ENCODE measurements at places on chromosomes 7 and 10.
A peak's percentile ranks its signal among the peaks of the same experiment; 100 is the strongest.

GRCh38 chr7:54778696-54779540 is 19.9 kb upstream of the SEC61G start:
- peak; percentile 62 for DNase-seq

DNA sequence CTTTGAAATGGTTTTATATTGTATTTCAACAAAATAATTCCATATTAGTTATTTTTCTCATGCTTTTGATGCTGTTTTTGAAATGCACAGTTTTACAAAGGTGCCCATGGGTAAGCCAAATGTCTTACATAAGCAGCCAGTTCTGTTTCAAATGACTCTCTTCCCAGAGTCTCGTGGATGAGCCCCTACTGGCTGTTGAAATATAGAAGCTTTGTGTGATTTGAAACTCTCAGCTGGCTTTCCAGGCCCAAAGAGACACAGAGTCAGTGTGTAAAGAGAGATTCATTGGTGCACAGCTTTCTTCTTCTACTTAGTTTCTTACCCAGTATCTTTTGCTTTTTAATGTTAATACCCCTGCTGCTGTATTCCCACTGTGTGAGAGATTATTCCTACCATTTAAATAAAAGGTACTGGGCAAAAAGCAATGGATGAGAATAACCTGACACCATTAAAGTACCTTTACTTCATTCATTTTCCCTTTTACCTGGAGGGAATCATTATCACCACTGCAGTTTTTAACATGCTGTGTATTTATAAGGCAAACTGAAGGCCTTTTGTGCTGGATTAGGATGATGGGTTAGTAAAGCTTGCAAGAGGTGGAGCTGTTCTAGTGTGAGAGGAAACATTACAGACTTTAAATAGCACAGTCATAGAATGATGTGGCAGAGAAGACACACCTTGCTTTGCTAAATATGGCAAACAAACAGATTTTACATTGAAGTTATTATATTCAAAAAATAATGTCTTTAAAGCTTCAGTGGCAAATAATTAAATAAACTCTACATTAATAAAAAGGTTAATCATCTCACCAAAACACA is 415.1 kb downstream of the THSD7A start:
- no peak for DNase-seq

- no peak for DNase-seq
Measured at GRCh38 chr10:128727114-128727513, 600.9 kb upstream of the MKI67 start.

DNA sequence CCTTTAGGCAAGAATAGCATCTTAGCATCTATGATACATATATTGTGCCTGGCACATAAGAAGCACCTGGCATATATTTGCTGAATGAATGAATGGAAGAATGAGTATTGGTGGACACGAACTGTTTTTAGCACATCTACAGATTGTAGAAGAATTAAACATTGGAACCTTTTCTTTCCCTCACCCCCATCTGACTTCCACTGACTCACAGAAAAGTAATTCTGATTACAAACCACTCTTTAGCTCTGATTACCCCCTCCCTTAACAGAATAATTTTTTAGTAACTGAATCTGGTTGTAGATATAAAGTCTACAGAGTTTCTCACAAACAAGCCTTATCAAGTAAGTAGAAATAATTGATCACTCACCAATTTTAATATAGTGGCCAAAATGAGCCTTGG is 31.9 kb downstream of the SLC26A4 start:
- peak; percentile 47 for DNase-seq

GRCh38 chr7:36084485-36085091 is 68.5 kb upstream of the EEPD1 start:
- peak; percentile 53 for DNase-seq

GRCh38 chr10:2464483-2464882 is 602.9 kb upstream of the PFKP start:
- no peak for DNase-seq

GRCh38 chr10:130747356-130747755 is 564.2 kb downstream of the TCERG1L start:
- no peak for DNase-seq

DNA sequence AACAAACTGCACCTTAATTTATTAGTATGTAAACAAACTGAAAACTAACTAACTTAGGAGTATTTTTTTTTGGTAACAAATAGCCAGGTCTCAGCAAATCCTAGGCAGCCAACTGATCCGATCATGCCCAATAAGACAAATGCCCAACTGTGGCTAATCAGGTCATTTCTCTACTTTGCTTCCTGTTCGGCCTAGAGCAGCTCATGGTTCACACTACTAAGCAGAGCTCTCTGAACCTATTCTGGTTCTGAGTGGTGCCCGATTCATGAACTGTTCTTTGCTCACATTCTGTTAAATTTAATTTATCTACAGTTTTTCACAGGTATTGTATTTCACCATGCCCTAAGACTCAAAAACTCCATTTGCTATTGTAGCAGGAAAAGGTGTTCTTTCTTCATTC is 55.1 kb downstream of the CCDC3 start:
- no peak for DNase-seq

- peak; percentile 63 for DNase-seq
Measured at GRCh38 chr7:28989211-28989980, 31.3 kb upstream of the TRIL start.

- DNase-seq: peak; percentile 74
Measured at GRCh38 chr10:93386631-93387369, 95.3 kb downstream of the MYOF start.

GRCh38 chr10:22824520-22824919 is 103.3 kb upstream of the ARMC3 start:
- no peak for DNase-seq

DNA sequence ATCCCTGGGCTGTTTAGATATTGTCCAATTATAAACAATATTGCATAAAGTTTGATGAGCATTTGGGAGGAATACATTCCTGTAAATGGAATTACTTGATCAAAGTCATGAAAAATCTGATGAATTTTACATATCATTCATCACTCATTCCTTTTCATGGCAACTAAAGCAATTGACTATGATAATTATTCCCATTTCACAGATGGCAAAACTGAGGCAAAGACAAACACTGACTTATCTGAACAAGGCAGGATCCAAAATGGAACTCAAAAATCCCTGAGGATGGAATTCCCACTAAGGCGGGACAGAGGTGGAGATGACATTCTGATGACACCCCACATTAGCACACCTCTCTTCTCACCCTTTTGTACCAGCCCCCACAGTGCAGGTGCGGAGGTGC is 17.1 kb downstream of the SLIT1 start:
- no peak for DNase-seq

DNA sequence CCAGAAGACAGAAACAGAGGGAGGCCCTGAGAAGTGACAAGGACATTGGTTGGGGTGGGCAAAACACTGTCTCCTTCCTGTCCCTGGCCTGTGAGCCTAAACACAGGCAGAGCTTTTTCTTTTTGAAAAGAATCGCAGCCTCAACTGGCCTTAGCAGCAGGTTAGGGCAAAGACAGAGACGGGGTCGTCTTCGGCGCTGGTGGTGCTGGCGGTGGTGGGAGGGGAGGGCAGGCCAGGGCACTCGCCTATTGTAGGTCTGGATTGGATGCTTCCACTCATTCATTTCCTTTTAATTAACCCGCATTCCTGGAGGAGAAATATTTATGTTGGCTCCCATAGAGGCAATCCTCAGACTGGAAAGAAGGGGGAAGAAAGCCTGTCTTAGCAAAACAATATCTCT is 22.6 kb downstream of the WNT8B start:
- no peak for DNase-seq

DNA sequence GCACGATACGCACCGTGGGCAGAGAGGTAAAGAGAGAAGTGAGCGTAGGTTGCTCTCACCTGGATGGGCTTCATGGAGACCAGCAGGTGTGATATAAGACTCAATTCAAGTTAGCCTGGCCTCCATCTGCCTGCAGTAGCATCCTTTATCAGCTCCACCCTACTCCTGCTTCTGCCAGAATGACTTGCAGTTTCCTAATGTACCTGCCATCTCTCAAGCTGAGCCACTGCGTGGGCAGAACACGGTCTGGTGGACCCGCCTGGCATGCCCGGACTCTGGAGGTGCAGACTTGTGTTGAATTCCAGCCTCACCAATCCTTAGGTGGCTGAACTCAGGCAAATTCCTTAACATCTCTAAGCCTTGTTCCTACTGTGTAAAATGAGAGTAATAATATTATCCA is 64.3 kb downstream of the STEAP1B start:
- no peak for DNase-seq

DNA sequence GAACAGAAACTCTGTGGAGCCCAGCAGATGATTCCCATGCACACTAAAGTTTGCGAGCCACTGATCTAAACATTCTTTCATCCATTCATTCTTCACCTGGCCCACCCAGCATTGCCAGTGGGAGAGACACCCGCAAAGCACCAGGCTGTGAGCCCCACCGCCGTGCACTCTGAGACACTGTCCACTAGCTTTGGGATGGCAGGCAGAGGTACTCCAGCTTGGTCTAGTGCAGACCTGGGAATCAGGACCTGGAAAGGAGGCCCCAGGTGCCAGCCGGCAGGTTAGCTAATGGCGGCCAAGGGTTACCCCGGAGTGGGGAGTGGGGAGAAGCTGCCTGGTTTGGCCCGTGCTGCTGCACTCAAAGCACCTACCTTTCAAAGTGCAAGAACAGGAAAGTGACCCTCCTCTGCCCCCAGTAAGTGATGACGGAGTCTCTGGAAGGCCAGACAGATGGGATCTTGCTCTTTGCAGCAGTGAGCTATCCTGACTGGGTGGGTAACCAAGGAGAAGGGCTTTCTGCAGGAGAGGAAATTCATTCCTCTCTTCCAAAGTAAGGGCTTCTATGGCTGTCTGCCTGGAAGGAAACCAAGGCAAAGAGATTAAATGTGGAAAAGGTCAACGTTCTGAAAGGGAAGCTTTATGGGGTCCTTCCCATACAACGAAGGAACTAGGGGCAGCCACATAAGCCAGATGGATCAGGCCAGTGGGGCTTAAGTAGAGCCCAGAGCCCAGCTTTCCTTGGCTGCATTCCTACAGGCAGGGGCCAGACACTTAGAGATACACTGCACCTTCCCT is 74.2 kb upstream of the LRRC4 start:
- no peak for DNase-seq

DNA sequence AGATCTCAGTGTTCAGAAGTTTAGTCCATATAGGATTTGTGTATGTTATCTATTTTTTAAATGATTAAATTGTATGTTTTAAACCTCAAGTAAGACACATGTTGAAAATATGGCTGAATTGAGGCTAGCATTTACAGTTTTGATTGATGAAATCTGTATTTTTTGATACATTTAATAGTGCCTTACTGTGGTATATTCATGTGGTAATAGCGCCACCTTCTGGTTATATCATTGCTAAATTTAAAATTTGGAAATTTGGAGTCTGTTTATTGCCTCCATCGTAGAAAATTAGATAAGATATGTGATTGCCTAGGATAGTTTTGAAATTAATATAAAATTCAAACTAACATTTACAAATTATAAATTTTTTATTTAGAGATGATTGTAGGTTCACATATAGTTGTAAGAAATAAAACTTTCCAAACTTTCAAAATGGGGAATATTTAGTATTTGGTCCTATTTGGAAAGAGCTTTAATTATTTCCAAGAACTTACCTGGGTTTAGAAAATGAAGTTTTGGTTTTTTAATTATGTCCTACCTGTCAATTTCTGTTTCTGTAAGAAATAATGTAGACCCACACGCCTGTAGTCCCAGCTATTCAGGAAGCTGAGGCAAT is 19.1 kb upstream of the ARMS2 start:
- DNase-seq: peak; percentile 72

- DNase-seq: no peak
Measured at GRCh38 chr10:5470062-5470751, 29.2 kb downstream of the CALML5 start.

- no peak for DNase-seq
Measured at GRCh38 chr10:11050301-11051287, 32.9 kb downstream of the CELF2 start.

GRCh38 chr7:95473276-95473985 is 12.3 kb upstream of the ASB4 start:
- no peak for DNase-seq

DNA sequence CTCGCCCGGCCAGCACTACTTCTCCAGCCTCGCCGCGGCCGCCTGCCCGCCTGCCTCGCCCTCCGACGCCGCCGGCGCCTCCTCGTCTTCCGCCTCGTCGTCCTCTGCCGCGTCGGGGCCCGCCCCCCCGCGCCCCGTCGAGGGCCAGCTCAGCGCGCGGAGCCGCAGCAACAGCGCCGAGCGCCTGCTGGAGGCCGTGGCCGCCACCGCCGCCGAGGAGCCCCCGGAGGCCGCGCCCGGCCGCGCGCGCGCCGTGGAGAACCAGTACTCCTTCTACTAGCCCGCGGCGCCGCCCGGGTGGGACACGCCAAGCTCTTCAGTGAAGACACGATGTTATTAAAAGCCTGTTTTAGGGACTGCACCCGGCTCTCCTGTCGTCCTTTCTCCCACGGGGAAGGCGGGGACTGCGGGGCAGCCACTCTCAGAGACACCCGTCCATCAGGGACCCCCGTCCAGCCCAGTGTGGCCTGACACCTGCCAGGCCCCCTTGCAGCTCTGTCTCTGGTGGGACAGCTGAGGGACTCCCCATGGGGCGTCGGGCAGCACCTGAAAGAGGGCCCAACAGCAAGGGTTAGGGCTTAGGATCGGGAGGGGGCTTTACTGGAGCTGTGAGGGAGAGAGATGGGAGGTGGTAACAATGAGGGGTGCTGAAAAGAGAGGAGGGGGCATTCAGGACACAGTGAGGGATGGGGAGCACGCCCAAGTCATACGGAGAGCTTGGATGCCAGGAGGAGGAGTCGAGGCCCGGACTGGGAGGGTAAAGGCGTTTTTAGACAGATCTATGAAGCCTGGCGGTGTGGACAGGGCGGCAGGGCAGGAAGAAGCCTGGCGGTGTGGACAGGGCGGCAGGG is 34.7 kb downstream of the SPDYE6 start:
- DNase-seq: peak; percentile 55

- DNase-seq: peak; percentile 13
Measured at GRCh38 chr7:77665161-77665560, 31.1 kb upstream of the RSBN1L start.

DNA sequence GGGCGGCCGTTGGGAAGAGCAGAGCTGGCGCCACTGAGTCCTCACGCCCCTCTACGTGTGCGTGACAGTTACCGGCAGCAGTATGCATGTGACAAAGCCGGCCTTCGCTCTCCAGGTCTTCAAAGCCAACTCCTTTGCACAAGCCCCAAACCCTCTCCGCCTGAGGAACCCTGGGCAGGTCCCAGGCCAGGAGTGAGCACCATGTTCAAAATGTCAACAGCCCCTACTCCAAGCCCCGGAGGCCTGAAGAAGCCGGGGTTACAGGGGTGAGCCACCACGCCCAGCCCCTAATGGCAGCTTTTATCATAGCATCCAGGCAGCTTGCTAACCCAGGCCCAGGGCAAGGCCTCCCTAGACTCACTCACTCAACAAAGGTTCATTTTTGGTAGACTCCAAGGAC is 70.8 kb downstream of the OAT start:
- DNase-seq: no peak
